ENCODE measurements at places on chromosomes 16 and 17.

DNA sequence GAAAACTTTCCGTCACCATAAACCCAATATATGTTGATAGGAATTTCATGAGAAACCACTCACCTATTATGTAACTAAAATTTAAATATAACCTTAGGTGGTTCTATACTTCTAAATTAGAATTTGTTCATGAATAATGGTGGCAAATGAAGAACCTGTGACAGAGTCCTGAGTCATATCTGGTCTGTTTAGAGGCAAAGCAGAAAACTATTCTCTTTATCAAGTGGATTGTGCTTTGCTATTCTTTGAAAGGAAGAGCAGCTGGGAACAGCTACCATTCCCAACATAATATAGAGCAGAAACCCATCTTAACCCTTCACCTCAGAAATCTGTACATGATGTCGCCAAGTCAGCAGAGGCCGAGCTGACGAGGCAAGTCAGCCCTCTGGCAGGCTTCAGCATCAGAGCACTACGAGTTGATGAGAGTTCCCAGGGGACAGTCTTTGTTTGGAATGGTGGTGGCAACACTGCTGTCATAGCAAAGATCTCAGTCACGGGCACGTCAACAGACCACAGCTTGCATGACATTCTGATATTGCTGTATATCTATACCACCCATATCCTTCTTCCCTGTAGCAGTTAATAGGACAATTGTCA, 631.9 kb upstream of the CA10 start:
- DNase-seq, result no peak

DNA sequence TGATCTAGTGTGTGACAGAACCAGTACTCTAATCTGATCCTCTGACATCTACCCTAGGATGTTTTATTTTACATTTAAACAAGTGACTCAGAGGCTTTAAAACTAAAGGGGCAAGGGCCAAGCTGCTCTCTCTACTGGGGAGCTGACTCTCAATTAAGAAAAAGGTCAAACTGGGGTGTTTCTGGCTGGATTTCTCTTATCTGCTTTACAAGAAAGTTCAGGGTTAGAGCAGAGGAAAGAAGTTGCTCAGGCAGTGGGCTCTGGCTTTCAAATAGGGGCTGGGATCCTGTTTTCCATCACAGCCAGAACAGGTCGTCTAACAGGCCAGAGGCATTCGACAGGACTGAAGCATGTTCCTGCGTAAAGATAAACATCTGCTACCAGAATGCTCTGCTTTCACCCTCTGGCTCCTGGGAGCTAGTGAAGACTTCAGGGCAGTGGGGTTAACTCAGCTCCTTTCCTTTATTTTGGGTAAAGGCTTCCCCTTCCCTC, 8.5 kb downstream of the MMP28 start:
- no peak for DNase-seq

- no peak for DNase-seq
These were observed 114.2 kb downstream of the RPTOR start for GRCh38 chr17:80658821-80659220.

GRCh38 chr17:75319904-75320691, 30.9 kb upstream of the SLC25A19 start:
- DNase-seq, result no peak

DNA sequence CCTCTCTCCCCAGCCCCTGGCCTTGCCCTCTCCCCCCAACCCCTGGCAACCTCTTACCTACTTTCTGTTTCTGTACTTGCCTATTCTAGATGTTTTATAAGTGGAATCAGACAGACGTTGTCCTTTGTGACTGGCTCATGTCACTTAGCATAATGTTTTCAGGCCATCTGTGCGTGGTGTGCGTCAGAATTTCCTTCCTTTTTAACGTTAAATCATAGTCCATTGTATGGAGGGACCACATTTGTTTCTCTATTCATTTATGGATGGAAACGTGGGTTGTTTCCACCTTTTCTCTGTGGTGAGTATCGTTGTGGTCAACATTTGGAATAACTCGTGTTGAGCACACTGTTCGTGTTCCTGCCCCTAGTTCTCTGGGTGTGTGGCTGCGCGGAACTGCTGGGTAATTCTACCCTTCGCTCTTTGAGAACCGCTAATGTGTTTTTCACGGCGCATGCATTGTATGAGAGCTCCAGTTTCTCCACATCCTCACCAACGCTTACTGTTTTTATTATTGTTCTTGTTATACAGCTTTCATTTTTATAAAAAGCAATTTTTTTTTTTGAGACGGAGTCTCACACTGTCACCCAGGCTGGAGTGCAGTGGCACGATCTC, 26.3 kb downstream of the ACTG1 start:
- peak; percentile 57 for DNase-seq

- peak; percentile 75 for DNase-seq
These were observed 53.6 kb upstream of the ICAM2 start for GRCh38 chr17:64073771-64074703.

DNA sequence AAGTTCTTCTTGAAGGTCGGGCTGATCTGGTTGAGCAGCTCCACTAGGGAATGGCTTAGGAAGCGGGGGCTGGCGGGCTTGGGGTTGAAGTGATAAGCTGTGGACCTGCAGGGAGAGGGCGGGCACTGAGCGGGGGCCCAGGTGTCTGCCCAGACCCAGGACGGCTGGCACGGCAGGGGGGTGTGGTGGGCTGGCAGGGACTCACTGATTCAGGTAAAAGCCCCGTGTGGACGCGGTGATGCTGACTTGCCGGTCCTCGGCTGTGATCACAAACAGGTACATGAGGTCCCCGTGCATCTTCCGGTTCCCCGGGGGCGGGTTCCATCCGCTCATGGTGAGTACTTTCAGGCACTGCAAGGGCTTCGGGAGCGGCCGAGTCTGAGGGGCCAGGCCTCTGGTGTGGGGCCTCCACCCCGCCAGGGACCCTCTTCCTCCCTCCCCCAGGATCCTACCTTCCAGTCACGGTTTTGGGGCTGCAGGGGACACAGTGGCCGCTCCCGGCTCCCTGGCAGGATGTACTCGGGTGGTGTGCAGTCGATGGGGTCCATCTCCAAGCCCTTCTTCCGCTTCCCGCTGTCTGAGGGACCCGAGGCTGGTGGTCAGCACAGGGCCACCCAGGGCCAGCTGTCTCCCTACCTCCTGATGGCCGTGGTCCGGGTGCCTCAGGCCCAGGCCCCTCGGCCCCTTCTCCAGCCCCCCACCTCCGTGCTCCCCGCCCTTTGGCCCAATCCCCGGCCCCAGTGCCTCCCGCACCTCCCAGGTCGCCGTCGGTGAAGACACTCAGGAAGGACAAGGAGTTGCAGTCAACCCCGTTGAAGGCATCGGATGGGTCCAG, 10.2 kb downstream of the CLUH start:
- no peak for DNase-seq

- no peak for DNase-seq
These were observed 39.7 kb downstream of the VPS35L start for GRCh38 chr16:19595043-19595767.

- no peak for DNase-seq
These were observed 10.4 kb downstream of the ADCY9 start for GRCh38 chr16:4105848-4106247.

- peak; percentile 95 for DNase-seq
These were observed at the start of gene UQCRC2 for GRCh38 chr16:21952793-21953540. UQCRC2 (plus strand) TSS chr16:21953361; CDS start chr16:21953424, 63 bp downstream.

GRCh38 chr16:9123871-9124270, 32.4 kb downstream of the HAPSTR1 start:
- DNase-seq, result peak; percentile 92

All from suppressor macrophage treated with lipopolysaccharide for 1 hour (primary cell).